ENCODE measurements at places on chromosomes 3 and 15. TPM values are rescaled to one million over a fixed set of nuclear protein-coding genes. Genes with fewer than 3 reads are reported as not detected.

Gene CILP
- under 0.01 TPM for total RNA-seq

Gene NEIL1
- 1.6 TPM for total RNA-seq

Gene TUSC7
- total RNA-seq = not detected

Gene SLC22A14
- not detected for total RNA-seq

Gene HACD2
- 15.5 TPM for total RNA-seq

Gene ACOX2
- 9.1 TPM for total RNA-seq

Gene EHHADH
- 4.1 TPM for total RNA-seq

Gene PEAK1
- total RNA-seq = 27.8 TPM

Gene TUBGCP4
- total RNA-seq = 12.6 TPM

Gene MAP1A
- 29.1 TPM for total RNA-seq

Gene GABRB3
- 1.2 TPM for total RNA-seq

Gene DMXL2
- 14.9 TPM for total RNA-seq

Gene CALML4
- 0.39 TPM for total RNA-seq

Gene MNS1
- total RNA-seq = 4.1 TPM

Gene SLC26A6
- total RNA-seq = 19.7 TPM

Gene ADIPOQ
- total RNA-seq = not detected

Gene CCR2
- not detected for total RNA-seq

Gene HHATL
- total RNA-seq = not detected

Gene ASB14
- not detected for total RNA-seq

Gene HEG1
- 100 TPM for total RNA-seq

Gene STRIT1
- total RNA-seq = not detected

Gene CPNE9
- not detected for total RNA-seq

Gene GABRA5
- 0.26 TPM for total RNA-seq

Gene CRABP1
- not detected for total RNA-seq

Gene COL7A1
- 104 TPM for total RNA-seq

Gene LSM3
- total RNA-seq = 13.2 TPM

Gene C2CD4A
- not detected for total RNA-seq

Gene CIB2
- 8.0 TPM for total RNA-seq

Gene EIF4A2
- 195 TPM for total RNA-seq

Gene XCR1
- not detected for total RNA-seq

Gene SKOR1
- total RNA-seq = 0.13 TPM

Gene SNAP23
- 70.7 TPM for total RNA-seq

Data from epithelial cell of alveolus of lung (primary cell).